ENCODE measurements at places on chromosomes 4 and X.

- DNase-seq, result no peak
These were observed 60.1 kb downstream of the GRIA2 start for GRCh38 chr4:157280673-157281072.

DNA sequence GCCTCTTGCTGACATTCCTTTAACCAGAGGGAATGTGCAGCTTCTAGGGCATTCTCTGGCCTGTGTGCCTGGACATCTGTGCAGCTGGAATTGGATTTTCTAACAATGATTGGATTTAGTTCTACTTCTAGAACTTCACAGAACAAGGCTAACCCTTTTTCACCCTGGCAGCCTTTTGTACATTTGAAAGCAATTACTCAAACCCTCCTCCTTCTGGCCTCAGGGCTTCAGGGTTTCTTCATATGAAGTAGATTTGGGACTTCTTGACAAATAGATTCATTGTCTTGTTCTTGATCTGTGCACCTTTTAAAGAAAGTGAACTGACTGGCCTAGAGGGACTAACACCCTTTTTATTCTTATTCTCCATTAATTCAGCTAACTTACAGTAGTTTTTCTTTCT, 30.1 kb downstream of the SPATA18 start:
- no peak for DNase-seq

- no peak for DNase-seq
These were observed 96.8 kb upstream of the CXXC4 start for GRCh38 chr4:104591510-104591911.

DNA sequence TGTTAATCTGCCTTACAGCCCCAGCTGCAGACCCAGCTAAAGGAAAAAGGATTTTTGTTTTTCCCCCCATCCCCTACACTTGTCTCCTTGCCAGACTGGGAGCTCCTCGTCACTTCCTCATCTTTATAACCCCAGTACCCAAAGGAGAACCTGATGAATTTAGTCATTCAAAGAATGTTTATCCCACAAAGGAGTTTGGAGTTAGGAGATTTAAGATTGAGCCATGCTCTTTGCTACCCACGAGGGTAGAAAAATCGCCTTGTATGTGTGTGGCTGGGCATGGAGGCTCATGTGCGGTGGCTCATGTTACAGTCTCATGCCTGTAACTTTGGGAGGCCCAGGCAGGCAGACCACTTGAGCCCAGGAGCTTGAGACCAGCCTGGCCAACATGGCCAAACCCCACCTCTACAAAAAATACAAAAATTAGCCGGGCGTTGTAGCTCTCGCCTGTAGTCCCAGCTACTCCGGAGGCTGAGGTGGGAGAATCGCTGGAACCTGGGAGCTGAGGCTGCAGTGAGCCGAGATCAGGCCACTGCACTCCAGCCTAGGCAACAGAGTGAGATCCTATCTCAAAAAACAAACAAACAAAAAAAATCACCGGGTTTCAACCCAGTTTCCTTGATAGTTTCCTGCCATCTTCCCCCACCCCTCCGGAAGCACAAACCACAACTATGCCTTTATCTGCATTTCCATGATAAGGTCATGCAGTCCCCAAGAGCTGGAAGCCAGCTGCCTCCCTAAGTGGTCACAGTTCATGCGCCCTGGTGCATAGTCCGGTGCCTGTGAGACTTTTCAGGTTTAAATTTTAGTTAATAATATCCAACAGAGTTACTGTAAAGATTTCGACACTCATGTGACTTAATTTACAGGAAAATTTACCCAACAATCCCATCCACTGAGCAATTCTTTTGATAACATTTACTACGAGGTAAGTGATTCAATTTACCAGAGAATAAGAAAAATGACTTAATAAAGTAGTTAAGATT, 1.5 kb downstream of the CFAP97 start:
- peak; percentile 21 for DNase-seq

DNA sequence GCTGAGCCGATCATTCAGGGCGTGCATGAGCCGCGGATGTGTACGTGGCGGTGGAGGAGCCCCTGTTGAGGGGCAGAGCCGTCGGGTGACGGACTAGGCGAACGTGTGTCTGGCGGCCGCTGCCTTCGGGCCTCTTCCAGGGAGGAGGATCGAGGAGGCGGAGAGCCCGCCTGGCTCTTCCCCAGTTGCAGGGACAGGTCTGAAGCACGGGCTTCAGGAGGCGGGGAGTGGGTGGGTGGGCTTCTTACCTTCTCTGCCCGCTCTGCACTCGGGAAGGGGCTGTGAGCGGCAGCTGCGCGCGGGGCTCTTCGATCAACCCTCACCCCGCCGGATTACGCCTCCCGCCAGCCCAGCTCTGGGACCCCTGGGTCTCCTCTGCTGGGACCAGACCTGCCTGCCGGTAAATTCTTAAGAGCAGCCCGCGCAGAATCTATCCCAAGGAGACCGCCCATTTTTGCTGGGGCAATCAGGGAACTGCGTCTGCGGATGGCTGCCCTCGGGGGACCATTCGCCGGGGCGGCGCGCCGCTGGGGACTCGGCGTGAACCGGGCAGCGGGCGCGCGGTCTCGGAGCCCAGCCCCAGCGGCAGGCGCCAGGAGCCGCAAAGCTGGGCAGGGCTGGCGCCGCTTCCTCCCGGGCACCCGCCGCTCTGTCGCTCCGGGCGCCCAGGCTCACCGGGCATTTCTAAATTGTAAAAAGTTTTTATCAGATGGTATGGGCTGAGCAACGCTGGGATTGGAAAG, 4.9 kb downstream of the PLAC8 start:
- DNase-seq, result peak; percentile 25

DNA sequence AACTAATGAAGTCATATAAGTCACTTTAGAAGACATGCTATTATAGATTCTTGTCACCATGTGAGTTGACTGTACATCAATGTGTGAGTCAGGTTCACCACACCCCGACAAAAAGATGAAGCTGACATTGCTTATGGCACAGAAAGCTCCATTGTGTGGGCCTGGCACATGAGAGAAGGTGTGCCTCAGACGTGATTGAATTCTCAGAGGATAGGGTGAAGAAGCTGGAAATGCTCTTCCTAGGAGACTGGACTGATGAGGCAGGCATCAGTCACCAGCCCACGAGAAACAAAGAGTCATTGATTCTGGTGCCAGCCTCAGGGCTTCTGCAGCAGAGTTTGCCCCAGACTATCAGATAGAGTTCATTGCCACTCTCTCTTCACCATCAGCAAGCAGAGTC, 35.9 kb upstream of the LRAT start:
- DNase-seq, result no peak

- DNase-seq, result peak; percentile 13
These were observed at the start of gene RNF128 for GRCh38 chrX:106726485-106727437. Gene RNF128 (plus strand): TSS chrX:106726701. CDS start chrX:106726914, 213 bp downstream.

DNA sequence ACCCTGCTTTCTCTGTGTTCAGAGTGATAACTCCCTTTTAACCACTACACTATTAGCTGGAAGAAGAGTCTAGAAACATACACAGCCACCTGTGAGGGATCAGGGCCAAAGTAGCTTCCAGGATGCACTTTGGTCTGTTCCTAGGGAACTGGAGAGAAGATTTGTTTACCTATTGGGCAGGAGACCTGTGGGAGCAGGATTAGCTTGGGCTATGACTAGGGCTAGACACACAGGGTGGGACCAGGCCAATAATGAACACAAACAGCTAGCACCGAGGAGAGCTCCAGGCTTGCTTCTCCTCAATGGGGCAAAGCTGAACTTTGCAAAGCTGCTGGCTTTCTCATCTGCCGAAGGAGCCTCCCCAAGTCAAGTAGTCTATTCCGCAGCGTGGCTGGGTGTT, 24.4 kb upstream of the MAP7D3 start:
- no peak for DNase-seq

GRCh38 chrX:40564447-40564846, 16.3 kb upstream of the ATP6AP2 start:
- no peak for DNase-seq

- peak; percentile 35 for DNase-seq
These were observed 4.5 kb downstream of the CBR4 start for GRCh38 chr4:169005453-169006099.

GRCh38 chr4:8110071-8110986, 48.3 kb downstream of the ABLIM2 start:
- DNase-seq, result no peak

DNA sequence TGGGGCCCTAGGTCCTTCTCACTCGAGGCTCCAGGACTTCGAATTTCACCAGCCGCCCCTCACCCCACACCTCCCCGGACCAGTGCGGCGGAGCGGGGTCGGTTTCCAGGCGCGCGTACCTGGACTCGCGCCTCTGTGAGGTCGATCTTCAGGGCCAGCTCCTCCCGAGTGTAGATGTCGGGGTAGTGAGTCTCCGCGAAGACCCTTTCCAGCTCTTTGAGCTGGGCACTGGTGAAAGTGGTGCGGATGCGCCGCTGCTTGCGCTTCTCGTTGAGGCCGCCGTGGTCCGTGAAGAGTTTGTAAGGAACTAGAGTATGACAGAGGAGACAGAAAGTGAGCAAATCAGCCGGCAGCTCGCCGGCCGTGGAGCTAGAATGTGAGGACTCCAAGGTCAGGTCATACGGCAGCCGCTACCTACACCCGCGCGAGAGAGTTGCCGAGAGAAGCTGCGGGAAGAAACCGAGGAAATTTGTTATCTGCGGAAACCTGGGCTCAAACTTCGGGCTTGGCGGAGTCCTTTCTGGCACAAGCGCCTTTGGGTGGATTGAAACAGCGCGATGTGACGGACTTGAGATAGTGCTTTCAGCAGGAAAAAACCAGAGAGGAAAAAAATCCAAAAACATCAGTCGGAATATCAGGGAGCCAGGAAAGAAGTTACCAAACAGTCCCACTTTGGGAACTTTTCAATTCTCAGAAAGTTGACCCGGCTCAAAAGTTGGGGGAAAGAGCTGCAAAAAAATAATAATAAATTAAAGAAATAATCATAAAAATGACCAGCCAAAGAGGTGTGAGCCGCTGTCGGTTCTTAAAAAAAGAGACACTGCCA, 1.1 kb downstream of the PHOX2B start:
- DNase-seq, result no peak

DNA sequence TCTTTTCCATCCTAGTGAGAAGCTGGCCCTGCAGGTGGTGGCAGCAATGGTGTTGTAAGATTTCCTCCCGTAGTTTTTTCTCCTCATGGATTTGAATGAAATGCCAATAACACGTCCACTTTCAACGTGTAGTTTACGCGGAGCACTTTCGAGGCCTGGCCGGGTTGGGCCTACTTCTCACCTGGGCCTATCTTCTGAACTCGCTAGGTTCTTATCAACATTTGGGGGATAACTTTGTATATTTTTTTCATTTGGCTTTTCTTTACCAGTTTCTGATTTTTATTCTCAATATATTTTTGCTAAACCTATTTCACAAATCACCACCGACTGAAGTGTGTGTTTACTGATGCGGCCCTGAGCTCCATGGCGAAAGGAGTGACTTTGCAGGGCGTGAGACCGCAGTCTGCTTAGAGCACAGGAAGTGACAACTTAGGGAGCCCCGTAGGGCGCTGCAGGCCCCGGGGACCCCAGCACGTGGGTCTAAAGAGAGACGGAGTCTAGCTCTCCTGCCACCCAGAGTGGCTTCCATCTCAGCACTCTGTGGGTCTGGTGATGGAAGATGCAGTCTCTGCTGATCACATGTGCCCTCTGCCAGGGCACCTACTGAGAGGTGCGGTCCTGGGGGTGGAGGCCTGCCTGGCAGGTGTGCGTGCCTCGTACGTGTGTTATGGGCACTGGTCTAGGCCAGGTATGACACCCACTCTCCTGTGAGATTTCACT, 29.1 kb downstream of the NELFA start:
- DNase-seq, result no peak

- DNase-seq, result no peak
These were observed 84.8 kb downstream of the TMEM144 start for GRCh38 chr4:158295053-158295452.

DNA sequence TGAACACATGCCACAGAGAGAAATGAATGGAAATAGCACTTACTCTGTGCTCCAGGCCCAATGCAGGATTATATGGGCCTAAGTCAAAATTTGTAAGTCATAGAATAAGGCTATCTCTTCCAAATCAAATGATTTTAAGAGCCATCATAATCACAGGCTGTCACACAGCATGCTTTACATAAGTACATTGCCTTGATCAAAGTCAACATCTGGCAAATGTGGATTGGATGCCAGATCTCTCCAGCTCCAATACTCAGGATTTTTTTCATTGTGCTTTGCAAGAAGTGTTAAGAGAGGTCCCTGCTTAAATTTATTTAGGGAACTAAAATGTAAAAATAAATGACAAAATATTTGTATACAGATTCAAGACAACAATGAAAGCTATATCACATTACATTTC, 299.9 kb downstream of the PRDM5 start:
- DNase-seq, result no peak

DNA sequence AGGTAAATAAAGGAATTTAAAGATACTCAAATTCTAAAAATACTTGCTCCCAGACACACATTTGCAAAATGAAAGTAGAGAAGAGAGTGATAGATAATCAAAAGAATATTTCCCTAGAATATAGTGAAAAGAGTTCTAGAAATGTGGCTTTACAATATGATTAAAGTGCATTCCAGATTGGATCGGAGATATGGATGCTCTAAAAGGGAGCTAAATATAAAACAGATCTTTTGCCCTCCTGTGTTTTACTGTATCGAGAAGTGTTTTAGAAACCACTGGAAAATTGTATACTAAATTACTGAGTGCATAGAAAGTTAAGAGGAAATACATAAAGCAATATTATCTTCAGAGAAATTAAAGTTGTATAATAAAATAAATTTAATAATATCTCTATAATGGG, 1392.0 kb downstream of the TECRL start:
- no peak for DNase-seq

DNA sequence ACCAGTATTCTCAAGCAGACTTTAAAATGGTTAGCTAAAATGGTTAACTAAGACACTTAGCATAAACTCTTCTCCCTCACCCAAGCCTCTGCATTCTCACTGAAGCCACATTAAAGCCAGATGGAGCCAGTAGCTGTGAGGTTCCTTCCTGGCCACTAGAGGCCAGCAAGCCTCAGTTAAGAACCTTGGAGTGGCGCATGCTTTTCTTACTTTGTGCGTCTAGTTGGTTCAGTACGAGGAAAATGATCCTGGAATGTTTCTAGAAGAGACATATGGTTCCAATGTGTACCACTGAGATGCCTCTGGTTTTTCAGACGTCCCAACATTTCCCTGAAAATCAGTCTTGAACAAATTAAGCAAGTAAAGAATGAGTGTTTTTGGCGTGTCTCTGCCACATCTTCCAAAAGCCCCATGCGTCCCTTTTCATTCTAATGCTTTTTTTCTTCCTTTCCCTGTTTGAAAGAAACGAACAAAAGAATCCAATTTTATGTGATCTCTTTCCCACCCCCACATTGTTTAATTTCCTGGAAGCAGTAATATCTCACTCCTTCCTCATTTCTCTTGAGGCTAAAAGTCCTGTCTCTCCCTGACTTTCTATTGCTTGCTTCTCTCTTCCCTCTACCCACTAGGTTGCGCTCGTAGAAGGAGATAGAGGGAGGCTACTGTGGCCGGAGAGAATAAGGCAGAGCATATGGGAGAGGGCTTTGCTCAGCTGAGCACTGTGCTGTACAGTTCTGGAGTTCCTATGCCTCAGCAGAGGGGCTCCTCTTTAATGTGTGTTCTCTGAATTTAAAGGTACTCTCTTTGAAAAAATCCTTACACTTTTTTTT, 82.9 kb upstream of the TAB3 start:
- peak; percentile 50 for DNase-seq

DNA sequence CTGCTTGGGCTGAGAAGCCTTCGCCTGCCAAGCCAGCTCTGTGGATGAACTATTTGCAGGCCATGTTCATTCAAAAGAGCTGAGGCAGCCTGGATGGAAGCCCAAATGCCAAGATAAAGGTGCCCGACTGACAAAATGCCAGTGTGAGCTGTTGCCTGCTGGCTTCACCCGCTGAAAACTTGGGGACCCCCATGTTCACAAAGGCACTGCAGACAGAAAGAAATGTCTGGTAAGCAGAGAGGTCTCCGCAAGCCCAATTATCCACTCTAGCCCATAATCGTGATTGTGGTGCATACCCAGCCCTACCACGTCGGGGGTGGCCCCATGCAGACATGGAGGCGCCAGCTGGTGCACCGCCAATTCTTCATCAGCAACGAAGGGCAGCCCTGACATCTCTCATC, 13.0 kb upstream of the SMIM20 start:
- no peak for DNase-seq
